Activated CD8-positive, alpha-beta memory T cell treated with anti-CD3 and anti-CD28 coated beads for 48 hours (primary cell): ENCODE measurements at places on chromosomes 11 and 22.

GRCh38 chr11:502288-503178 is 4.5 kb downstream of the RNH1 start:
- DNase-seq: no peak

- DNase-seq: no peak
Measured at GRCh38 chr11:8070417-8071115, 10.4 kb upstream of the TUB start.

- no peak for DNase-seq
Measured at GRCh38 chr11:27129686-27130085, 89.1 kb downstream of the BBOX1 start.

- DNase-seq: no peak
Measured at GRCh38 chr11:132844956-132845696, 687.2 kb downstream of the OPCML start.

DNA sequence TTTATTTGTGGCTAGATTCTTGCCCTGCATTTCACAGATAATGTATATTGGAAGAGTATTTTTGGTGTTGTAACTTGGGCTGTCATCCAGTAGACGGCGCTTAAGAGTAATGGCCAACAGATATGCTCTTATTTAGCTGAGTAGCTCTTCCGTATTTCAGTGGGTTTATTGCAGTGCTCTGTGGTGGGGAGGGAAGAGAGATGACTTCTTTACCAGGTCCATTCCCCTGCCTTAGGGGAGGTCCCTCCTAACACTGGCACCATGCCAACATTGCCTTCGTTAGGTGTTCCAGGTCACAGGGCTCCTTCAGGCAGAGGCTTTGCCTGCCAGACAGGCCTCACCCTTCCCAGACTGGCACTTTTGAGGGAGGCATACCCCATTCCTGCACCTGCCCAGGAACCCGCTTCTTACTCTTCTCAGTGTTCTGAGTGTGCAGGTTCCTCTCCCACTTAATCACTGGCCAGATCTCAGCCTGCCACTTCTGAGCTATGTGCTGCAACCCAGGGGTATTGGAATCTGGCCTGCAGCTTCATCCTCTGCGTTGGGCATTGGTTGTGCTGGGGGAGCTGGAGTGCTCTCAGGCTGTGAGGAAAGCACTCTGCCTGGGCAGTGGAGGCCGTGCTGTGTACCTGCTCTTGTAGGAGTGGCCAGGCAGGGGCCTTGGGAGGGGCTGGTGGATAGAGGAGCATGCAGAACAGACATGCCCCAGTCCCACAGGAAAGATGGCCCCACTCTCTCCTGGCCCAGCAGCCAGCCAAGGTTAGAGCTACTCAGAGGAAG is 29.4 kb upstream of the SLN start:
- no peak for DNase-seq

DNA sequence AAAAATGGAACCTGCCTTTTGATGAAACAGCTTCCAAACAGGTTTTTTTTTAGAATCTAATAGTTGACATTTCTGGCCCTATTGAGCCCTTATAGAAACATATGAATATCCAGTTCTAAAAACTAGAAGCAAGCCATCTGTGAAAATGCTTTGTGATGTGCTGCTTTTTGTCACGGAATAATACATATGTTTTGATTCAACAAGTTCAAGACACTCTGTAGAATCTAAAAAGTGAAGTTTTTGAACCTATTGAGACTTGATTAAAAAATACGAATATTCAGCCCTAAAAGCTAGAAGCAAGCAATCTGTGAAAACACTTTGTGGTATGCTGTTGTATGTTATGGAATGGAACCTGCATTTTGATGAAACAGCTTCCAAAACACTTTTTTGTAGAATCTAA is 106.7 kb upstream of the VPREB1 start:
- no peak for DNase-seq

- no peak for DNase-seq
Measured at GRCh38 chr11:132095230-132096131, 725.1 kb downstream of the NTM start.

DNA sequence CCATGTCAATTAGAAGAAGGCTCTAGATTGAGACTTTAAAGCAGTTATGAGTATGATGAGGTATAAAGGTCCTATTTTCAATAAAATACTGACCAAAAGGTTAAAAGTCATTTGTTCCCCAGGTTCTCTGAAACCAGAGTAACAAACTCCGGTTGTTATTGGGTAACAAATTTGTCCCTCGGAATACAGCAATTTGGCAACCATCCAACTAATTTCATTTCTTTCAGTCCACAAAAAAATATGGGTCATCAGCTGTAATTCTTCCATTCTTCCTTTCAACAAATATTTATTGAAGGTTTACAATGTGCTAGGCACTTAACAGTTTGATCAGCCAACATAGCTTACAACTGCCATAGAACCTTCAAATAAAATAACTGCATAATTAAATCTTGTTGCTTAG is 79.9 kb downstream of the TTC28 start:
- no peak for DNase-seq
